ENCODE measurements at places on chromosomes 12 and 14.

- DNase-seq, result no peak
Observed at GRCh38 chr14:87113286-87113685, 879.7 kb downstream of the GALC start.

DNA sequence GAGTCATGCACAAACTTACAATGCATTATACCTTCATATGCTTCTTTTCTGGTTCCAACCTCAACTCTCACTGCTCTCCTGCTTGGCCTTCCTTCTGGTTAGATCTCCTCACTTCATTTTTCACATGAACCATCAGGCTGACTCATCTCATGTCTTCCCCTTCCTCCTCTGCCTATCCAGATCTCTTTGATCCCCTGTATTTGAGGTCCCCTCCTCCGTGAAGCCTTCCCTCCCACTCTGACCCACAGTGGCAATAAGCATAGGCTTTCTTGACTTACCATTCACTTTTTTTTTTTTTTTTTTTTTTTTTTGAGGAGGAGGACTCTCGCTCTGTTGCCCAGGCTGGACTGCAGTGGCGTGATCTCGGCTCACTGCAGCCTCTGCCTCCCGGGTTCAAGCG lies 14.7 kb upstream of the ASIC1 start:
- DNase-seq, result no peak

GRCh38 chr14:68756734-68757133 lies 36.1 kb downstream of the ZFP36L1 start:
- no peak for DNase-seq

- DNase-seq, result no peak
Observed at GRCh38 chr14:88323086-88323522, at the start of gene KCNK10. KCNK10 (minus strand) TSS chr14:88323269; CDS start chr14:88322798, 471 bp downstream.

DNA sequence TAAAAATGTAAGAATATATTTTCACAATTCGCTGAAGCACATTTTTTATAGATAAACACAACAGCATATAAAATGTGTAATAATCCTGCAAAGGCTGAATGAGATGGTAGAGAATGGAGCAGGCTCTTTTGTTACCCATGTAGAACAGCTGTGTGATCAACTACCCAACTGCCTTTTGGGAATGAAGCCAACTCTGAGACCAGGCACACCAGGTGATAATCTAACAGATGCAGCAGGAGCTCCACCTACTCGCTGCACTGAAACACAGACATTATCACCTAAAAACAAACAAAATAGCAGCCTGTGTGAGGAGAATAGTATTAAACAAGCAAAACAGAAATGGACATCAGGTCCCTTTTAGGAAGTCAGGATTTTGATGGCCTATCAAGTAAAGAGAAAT lies 183.3 kb downstream of the CCDC59 start:
- no peak for DNase-seq
